ENCODE measurements at places on chromosomes 12 and 14.

DNA sequence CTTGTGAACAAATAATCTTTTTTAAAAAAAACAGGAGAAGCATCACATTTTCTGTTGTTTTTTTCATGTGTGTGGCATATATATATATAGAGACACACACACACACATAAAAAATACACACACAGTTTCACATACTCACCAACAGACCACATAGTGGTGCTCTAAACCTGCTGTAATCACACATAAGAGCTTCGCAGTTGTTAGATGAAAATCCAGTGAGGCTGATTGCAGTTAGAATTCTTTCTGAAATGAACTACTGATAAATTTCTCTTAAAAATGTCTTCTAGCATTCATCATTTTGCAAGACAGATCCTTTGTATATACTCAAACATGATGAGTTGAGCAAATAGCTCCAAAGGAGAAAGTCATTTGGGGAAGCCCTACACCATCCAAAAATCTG is 434.3 kb upstream of the STXBP6 start:
- DNase-seq: no peak

GRCh38 chr12:103801709-103802585 is 39.1 kb downstream of the NT5DC3 start:
- DNase-seq: no peak

DNA sequence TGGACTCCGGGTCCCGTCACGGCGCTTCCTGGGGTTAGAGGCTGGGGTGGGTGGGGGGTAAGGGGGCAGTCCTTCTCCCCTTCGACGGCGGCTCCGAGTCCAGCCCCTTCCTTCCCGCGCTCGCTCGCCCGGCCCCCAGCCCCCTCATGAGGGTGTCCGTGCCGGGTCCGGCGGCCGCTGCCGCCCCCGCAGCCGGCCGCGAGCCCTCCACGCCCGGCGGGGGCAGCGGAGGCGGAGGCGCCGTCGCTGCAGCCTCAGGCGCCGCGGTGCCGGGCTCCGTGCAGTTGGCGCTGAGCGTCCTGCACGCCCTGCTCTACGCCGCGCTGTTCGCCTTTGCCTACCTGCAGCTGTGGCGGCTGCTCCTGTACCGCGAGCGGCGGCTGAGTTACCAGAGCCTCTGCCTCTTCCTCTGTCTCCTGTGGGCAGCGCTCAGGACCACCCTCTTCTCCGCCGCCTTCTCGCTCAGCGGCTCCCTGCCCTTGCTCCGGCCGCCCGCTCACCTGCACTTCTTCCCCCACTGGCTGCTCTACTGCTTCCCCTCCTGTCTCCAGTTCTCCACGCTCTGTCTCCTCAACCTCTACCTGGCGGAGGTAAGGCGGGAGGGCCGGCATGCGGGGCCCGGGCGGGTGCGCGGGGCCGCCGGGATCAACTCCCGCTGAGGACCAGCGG is 500 bp downstream of the GPR137C start:
- DNase-seq: no peak

GRCh38 chr12:118046430-118046829 is 14.5 kb downstream of the WSB2 start:
- DNase-seq: no peak

DNA sequence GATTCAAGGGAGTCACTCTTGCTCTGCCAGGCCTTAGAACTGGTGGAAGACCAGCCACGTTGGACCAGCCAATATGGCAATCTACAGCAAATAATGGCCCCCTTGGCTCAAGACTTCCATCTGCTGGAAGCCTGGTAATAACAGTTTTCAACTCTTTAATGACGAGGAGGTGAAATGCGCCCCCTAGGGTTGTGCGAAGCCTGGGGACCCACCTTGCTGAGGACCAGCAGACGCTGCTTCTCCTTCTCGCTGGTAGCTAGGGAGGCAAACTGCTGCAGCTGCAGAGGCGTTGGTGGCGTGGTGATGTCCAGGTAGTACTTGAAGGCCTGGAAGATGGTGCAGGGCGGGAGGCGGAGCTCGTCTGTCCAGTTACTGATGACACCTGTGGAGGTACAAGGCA is 41.5 kb upstream of the FBXO21 start:
- DNase-seq: no peak

DNA sequence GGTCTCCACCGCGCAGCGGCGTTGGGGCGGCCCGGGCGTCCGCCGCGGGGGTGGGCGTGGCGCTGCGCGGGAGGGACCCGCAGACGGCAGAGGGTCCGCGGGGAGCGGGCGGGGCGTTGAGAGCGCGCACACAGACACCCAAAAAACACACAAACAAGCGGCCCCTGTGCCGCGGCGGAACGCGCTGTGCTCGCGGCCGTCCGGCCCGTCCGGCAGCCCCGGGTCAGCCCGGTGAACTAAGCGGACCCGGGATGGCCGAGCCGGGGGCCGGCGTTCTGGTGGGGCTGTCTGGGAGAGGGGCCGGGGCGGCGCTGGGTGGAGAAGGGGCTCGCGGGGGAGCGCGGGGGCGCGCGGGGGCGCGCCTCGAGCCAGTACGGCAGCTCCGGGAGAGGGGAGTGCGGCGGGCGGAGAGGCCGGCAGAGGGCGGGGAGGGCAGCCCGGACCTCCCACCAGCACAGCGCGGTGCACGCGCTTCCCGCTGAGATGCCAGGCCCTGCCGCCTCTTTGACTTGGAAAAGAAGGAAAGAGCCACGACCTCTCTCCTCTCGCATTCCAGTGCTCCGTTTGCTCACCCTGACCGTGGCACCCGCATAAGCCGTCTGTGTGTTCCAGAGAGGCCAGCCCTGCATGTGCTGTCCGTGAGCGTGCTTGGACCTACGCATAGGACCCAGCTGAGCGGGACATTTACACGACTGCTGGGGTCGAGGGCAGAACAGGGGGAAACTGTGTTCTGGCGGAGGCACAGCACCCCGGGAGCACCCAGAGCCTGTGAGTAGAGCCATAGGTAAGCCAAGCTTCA is 10.3 kb downstream of the SLC6A12 start:
- no peak for DNase-seq

- no peak for DNase-seq
These were observed 7.3 kb downstream of the GPR84 start for GRCh38 chr12:54356951-54357356.

DNA sequence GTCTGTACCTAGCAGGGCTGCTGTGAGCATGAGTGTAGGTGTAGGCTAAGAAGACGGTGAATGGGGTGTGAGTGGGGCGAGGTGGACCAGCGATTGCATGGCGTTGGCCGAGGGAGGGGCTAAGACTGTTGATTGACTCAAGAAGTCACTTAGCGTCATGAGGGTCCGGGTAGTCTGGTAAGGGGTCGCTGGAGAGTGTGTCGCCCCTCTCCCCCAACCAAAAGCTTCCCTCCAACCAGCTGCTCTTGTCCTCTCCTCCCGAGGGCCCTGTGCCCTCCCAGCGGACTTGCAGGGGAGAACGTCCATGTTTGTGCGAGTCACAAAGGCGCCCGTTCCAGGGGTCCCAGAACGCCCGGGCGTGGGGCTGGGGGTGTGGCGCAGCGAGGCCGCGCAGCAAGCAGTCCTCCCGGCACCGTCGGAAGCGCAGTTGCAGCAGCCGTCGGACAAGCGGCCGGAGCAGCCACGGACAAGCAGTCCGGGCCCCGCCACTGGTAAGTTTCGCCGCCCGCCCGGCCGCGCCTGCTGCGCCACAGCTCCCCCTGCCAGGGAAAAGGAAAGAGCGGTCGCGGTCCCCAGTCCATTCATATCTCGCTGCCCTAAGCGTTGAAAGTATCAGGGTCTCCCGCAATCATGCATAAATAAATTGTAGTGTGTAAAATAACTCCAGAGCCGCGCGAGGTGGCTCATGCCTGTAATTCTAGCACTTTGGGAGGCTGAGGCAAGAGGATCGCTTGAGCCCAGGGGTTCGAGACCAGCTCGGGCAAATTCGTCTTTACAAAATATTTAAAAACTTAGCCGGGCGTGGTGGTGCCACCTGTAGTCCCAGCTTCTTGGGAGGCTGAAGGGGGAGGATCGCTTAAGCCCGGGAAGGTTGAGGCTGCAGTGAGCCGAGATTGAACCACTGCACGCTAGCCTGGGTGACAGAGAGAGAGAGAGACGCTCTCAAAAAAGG is at the start of gene CCDC63:
Gene CCDC63 (plus strand): TSS at position 373 of the 952 bp plus-strand sequence. CDS start 5,968 bp downstream, outside the sequence.
- DNase-seq: no peak
